Activated CD4-positive, CD25-positive, alpha-beta regulatory T cell treated with anti-CD3 and anti-CD28 coated beads, Interleukin-2, amount 50 U/mL, for 16 hours (primary cell): ENCODE measurements at places on chromosomes 6 and 20.

GRCh38 chr6:169913096-169913638 is 161.7 kb downstream of the ERMARD start:
- no peak for DNase-seq

GRCh38 chr20:17835240-17835933 is 133.2 kb downstream of the SNX5 start:
- no peak for DNase-seq

GRCh38 chr20:48166082-48166835 is 381.0 kb upstream of the SULF2 start:
- no peak for DNase-seq

DNA sequence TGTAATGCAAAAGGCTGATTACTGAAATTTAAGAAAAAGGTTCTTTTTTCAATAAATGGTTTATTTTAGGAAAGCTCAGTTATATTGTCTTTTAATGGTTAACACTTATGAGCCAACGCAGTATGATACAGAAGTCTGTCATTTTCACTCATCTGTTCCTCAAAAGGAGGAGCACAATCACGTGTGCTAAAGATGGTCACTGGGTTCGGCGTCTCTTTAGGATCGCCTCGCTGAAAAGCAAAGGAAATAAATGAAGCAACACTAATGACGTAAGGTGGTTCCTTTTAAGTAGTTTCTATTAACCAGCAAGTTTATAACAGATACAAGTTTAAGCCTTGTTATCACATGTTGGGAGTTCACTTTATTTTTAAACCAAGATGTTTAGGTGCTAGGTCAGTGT is 125.7 kb downstream of the MAP3K4 start:
- no peak for DNase-seq

GRCh38 chr6:94213226-94213625 is 793.9 kb upstream of the EPHA7 start:
- DNase-seq, result no peak

DNA sequence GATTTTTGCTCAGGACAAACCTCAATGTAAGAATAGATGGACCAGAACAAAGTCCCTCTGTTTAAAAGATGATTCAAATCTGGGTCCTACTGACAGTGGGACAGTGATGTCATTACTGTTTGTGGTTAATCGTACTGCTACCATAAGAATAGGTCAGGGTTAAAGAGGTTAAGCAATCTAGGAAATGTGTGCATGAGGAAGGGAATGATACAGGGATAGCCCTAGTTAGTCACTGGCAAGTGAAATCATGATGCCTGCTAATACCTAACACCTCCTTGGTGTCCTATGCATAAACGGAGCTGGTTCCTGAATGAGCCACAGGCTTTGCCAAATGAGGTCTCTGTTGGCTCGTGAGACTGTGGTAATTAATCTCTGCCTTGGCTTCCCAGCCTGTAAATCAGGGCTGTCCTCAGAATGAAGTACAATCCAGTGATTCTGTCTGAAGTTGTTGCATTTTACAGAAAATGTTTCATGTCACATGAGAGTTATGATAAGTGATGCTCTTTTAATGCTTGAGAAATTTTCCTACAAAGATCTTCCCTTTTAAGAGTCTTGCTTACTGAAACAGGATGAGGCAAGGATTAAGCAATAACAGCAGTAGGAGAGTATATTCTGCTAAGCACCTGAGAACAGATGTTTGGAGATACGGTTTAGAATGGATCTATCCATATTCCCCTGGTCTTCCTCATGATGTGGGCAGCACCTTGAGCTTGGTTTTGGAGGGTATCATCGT is 3.8 kb downstream of the MEP1A start:
- DNase-seq, result no peak
